ENCODE measurements at places on chromosomes 1 and 21.

- DNase-seq, result peak; percentile 9
Observed at GRCh38 chr1:31396633-31397351, 16.2 kb upstream of the SERINC2 start.

- DNase-seq, result no peak
Observed at GRCh38 chr1:56671542-56671941, 26.4 kb downstream of the PRKAA2 start.

DNA sequence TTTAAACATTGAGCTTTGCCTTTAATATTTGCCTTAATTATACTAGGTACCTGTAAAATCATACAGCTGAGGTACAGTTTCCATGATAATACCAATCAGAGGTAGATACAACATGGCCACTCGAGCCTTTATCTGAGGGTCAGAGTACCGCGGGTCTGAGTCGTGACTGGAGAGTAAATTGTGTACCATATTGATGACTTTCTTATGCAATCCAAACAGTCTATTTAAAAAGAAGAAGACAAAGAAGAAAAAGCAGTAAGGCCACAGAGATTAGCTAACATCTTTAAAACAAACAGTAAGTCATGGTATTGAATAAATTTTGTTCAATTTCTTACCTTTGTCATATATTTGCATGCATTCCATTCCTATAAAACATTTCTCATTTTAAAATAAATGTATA is 68.1 kb upstream of the ANGPTL3 start:
- DNase-seq, result no peak

GRCh38 chr1:117886101-117886795 is 43.2 kb downstream of the GDAP2 start:
- no peak for DNase-seq

- peak; percentile 64 for DNase-seq
Observed at GRCh38 chr1:155127105-155127966, at the start of gene EFNA1. TSS of gene EFNA1 (plus strand) at chr1:155127876. CDS start at chr1:155127978, 102 bp downstream.

- DNase-seq, result peak; percentile 92
Observed at GRCh38 chr1:231528172-231529029, at the start of gene TSNAX. TSS of gene TSNAX (plus strand) at chr1:231528669. CDS start at chr1:231528811, 142 bp downstream.

DNA sequence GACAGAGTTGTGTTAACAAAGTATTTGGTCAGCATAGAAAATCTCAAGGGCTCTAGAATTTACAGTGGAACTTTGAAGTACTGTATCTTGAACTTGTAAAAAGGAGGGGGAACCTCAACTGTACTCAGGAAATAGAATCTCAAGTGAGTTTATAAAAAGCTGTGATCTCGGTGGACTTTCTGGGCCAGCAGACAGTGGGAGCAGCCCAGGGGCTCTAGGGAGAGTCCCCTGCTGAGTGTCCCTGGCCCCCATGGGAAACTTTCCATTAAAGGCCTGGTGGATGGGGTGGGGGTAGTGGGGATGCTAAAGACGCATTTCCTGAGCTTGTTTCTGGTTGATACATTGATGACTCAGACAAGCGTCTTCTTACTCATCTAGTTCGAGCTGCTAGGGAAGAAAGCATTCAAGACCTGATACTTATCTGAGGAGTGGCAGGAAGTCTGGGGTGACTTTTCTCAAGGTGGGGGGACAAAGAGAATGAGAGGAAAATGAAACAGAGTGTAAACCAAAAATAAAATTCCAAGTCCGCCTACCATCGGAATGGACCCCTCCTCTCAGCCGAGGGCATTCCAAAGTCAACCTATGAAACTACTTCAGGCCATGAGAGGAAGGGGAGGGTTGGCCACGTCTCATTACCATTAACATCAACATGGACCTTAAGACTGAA is 65.5 kb downstream of the NID1 start:
- DNase-seq, result peak; percentile 67

- no peak for DNase-seq
Observed at GRCh38 chr1:31022259-31022658, 43.3 kb downstream of the PUM1 start.

GRCh38 chr1:182355723-182356098 is 35.9 kb downstream of the GLUL start:
- DNase-seq, result no peak

DNA sequence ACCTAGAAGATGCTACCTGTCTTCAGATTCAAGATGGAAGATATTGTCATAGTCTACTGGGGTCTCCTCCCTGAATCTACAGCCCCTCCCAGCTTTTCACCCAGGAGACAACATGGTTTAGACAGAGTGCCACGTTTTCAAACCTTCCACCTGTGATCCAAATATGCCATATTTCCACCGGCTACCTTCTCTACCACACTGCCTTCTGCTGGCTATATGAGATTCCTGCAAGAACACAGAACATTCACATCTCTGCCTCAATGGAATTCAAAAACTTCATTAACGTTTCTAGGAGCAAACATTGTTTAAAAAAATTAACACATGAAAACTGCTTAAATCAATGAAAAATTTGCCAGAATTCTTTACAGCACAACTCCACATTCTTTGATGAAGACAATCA is 12.9 kb upstream of the LELP1 start:
- DNase-seq, result no peak

- DNase-seq, result no peak
Observed at GRCh38 chr1:9324246-9325096, 31.8 kb downstream of the SPSB1 start.

- no peak for DNase-seq
Observed at GRCh38 chr1:91567583-91567982, 66.9 kb downstream of the CDC7 start.

- DNase-seq, result no peak
Observed at GRCh38 chr1:44632598-44632997, 41.7 kb downstream of the TMEM53 start.

DNA sequence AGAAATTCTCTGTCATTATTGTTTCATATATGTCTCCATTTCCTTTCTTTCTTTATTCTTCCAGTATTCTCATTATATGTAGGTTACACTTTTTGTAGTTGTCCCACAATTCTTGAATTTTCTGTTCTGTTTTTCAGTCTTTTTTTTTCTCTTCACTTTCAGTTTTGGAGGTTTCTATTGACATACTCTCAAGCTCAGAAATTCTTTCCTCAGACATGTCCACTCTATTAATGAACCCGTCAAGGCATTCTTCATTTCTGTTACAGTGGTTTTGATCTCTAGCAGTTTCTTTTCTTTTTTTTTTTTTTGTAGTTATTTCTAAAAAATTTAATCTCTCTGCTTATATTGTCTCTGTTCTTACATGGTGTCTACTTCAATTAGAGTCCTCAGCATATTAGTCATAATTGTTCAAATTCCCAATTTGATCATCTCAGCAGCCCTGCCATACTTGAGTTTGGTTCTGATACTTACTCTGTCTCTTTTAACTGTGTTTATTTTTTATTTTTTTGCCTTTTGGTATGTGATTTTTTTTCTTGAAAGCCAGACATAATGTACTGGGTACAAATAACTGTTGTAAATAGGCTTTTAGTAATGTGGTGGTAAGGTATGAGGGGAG is 49.5 kb upstream of the KCNK2 start:
- DNase-seq, result no peak

DNA sequence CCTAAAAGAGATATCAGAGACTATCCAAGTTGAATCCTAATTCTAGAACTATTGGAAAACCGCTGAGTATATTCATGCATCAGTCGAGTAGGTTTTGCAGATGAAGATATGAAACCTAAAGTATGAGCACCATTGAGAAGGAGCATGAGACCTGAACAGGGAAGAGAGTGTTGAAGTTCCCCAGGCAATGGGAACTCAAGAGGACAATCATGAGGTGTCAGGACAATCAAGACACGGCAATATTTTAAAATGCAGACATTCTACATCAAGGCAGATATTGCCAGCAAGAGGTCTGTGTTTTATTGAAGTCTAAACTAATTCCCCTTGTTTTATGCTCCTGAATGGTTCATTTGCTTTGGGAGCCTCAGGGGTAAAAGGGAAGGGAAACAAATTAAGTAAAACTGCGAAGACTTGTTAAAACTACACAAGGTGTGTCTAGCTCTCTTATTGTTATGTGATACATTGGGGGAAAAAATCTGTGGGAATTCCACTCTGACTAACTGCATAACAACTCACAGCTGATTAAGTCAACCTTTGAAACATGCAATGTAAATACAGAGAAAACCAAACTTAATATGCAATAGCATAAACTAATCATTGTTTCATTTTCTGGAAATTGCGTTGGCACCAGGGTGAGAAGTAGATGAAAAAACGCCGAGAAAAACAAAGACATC is 347.9 kb upstream of the ADGRL2 start:
- DNase-seq, result no peak

DNA sequence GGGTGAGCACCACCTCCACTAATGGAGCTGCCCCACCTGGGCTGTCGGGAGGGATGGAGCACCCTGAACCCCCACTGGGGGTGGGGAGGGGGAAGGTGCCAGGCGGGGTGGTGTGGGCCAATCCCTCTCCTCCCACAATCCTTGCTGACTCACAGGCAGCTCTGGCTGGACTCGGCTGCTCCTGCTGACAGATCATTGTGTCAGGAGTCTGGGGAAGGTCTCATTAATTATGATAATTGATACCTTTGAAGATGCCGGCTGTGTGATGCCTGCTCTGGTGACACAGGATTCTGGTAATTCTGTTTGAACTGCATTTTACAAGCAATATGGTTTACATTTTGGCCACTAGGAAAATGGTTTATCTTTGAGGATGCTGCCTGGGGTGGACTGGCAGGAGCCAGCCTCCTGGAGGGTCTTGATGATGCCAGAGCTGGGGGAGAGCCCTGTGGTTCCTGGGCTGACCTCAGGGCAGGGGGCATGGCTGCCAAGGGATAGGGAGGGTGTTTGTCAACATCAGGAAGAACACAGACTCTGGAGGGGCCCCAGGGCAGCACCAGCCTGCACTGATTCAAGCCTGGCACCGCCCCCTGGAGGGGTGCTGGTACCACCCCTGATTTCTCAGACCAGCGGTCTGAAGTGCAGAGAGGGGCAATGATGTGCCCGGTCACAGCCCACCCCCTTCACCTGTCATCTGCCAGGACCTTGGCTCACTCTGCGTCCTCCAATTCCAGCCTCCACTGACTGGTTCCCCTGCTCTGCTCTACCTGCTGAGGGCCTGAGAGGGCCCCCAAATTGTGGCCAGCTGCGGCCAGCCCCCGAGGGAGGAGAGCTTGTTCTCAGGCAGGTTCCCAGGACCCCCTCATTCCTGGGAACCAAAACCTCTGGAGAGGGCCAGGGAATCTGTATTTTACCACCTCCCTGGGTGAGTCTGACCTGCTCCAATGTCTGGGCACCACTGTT is 338.8 kb downstream of the MATN1 start:
- no peak for DNase-seq
